GM10248 (cell line): ENCODE measurements at places on chromosomes 16 and 17.
A peak's percentile ranks its signal among the peaks of the same experiment; 100 is the strongest.

- DNase-seq: no peak
These were observed 8.1 kb upstream of the KDM8 start for GRCh38 chr16:27195076-27195741.

GRCh38 chr16:57264381-57264780 is 19.3 kb downstream of the ARL2BP start:
- DNase-seq: no peak

DNA sequence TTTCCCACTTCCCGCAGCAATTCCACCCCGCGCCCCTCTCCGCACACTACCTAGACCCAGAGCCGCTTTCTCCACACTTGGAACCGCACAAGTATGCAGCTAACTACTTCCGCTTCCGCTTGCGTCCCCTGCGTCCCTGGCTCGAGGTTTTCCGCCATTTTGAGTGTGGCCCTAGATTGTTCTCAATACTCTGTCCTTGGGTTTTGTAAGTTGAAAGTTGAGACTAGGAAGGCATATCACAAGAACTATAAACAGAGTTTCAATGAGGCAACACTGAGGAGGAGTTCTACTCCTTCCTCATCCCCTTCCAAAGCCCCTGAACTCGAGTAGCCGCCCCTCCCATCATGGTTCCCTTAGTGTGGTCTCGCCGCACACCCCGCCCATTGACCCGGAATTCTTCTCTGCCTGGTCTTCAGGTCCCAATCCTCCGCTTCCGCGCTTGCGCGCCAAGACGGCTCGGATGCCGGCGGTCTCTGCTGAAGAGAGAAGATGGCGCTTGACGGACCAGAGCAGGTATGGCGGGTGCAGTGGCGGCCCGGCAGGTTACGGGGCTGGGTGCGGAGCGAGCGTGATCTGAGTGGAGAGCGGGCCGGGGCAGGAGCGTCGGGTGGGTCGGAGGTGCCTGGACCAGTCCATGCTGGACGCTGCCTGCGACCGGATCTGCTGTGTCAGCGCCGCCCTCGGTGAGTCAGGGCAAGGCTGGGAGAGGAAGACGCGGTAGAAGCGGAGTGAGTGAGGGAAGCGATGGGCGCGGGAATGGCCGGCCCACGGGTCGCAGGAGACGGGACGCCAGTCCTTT is at the start of the genes FTSJ3 and PSMC5:
TSS of gene FTSJ3 (minus strand) at position 662 of the 799 bp plus-strand sequence. CDS start 761 bp downstream, outside the sequence.
TSS of gene PSMC5 (plus strand) at position 430 of the 799 bp plus-strand sequence. CDS start at position 490, 60 bp downstream.
- DNase-seq: peak; percentile 93

DNA sequence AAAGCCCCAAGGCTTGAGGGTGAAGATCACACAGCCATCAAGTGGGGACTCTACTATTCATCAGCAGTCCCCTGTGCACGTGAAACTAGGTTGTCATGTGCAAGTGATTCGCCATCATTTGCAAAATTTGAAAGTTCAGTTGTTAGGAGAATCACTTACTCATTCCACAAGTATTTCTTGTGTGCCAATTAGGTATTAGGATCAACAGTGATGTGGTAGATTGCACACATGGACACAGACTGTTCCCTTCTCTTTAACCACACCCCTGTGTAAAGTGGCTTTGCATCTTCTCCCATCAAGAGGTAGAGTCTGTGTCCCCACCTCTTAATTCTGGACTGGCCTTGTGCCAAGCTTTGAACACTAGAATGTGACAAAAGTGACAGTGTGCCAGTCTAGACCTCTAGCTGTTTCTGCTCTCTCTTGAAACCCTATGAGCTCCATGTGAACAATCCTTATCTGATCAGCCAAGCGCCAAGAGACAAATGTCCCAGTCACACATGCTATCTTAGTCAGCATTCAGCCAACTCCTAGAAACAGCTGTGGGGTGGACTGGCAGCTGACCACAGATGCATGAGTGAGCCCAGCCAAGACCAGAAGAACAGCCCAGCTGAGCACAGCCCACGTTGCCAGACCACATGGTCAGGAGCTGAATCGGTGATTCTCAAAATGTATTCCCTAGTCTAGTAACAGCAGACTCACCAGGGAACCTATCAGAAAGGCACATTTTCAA is 31.5 kb upstream of the SHISA9 start:
- no peak for DNase-seq

GRCh38 chr17:46212634-46213435 is 19.6 kb upstream of the KANSL1 start:
- DNase-seq: peak; percentile 73

GRCh38 chr16:27965801-27966200 is 97.7 kb downstream of the GSG1L start:
- DNase-seq: no peak

DNA sequence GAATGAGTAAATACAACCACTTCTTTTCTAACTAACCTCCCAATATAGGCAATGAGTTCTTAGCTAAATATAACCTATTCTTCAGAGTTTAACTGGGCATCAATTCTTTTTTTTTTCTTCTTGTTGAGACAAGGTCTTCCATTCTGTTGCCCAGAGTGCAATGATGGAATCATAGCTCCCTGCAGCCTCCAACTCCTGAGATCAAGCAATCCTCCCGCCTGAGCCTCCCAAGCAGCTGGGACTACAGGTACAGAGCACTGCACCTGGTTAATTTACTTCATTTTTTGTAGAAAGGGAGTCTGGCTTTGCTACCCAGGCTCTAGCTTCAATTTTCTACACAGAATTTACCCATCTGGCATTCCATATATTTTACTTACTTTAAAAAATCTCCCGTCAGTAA is 1.1 kb downstream of the METTL16 start:
- no peak for DNase-seq

GRCh38 chr16:58024486-58025350 is 836 bp upstream of the MMP15 start:
- DNase-seq: no peak
